ENCODE measurements at places on chromosomes 16 and 17.

DNA sequence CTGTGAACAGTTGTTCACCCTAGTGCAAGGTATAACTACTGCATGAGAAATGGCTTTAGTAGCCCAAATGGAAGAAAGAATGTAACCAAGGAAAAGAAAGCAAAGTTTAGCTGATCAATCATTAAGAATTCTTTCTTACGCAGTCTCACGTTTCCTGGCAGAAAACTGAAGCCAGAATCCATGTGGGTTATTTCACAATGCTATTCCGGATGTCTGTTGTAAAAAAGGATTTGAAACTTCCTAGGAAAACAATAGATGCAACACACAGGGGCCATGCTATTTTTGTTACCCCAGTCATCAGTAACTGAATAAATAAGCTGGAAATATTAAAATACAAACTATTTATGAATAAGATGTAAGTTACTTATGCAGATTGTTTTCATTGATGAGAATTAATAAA, 802.5 kb downstream of the CDH8 start:
- no peak for DNase-seq

DNA sequence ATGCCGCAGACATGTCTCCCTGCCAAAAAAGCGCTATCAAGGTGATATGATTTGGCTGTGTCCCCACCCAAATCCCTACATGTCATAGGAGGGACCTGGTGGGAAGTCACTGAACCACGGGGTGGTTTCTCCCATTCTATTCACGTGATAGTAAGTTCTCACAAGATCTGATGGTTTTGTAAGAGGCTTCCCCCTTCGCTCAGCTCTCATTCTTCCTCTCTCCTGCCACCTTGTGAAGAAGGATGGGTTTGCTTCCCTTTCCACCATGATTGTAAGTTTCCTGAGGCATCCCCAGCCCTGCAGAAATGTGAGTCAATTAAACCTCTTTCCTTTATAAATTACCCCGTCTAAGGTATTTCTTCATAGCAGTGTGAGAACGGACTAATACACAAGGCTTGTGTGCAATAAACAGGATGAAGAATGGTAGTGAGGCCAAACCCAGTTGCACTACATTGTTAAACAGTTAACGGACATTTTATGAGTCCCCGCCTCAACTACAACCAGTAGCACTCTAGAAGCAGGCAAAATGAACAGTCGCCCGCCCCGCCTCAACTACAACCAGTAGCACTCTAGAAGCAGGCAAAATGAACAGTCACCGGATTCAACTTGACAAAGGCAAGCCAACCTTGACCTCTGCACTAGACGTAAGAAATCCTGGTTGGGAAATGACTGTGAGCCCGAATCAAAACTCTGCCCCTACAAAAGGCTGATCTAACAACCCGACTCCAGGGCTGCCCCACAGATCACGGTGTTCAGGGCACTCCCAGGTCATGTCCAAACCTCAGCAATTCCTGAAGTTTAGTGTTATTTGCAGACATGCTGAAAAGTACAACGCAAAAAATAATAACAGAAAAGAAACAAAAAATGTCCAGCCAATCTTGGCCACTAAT, 26.3 kb downstream of the VPS53 start:
- no peak for DNase-seq

DNA sequence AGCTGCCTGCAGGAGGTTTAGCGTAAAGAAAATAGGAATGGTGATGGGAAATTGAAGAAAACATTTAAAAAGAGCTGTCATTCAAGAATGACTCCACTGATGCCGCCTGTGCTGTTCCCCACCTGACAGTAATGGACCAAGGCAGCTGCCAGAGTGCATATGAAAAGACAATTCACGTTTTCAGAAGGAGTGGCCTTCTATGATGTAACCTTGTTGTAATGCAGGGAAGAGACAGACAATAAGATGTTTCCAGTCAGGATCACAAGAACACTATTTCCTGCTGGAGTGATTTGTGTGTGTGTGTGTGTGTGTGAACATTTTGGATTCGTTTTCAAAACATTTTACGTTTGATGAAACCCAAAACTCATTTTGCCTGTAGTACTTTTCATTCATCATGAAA, 203.7 kb downstream of the LGALS9B start:
- peak; percentile 21 for DNase-seq

- DNase-seq: no peak
Observed at GRCh38 chr17:32123782-32124181, 18.5 kb upstream of the RHOT1 start.

DNA sequence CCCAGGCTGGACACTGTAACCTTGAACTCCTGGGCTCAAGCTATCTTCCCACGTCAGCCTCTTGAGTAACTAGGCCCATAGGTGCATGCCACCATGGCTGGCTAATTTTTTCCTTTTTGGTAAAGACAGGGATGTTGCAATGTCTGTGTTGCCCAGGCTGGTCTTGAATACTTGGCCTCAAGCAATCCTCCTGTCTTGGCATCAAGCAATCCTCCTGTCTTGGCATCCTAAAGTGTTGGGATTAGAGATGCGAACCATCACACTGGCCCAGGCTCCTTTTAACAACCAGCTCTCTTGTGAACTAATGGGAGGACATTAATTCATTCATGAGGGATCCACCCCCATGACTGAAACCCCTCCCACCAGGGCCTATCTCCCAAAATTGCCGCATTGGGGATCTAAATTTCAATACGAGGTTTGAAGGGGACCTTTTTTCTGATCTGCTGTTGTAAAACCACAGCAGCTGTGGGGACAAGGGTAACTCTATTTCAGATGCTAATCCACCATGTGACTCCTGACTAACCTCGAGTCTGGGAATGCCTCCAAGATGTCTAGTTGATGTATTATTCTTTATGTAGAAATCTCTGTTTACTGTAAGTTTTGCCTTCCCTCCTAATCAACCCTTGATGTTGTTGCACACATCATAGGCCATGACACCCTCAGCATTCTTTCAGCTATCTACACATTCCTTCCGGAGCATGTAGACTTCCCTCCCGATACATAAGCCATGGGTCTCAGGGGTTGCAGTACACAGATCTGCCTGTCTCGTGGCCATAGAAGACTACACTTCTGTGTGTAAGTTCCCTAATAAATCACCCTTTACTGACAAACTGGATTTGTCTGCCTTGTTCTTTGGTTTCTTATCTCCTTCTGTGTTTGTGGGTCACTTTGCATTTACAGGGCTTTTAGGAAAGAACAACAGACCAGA, 37.6 kb downstream of the RNF112 start:
- DNase-seq: peak; percentile 40

GRCh38 chr16:80591071-80591915, 50.5 kb downstream of the DYNLRB2 start:
- DNase-seq: no peak

GRCh38 chr16:16938009-16938408, 532.8 kb downstream of the XYLT1 start:
- no peak for DNase-seq

DNA sequence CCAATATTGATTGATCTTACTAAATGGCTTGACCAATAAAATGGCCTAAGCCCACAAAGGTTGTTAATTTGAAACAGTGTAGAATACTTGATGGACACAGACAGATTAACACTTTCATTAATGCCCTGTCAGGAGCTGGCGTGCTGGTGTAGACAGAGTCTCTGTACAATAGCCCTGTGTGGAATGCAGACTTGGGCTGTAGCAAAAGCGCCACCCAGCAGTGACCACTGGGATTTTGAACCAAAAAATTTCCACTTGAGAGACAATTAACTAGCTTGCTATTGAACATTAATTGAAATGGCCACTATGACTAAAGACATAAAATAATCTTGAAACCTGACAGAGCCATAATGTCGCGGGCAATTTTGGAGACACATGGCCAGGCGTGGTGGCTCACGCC, 19.7 kb upstream of the GUCY2D start:
- DNase-seq: no peak

- DNase-seq: no peak
Observed at GRCh38 chr16:79452671-79453070, 147.9 kb downstream of the MAF start.

GRCh38 chr16:81836279-81837054, 57.4 kb downstream of the PLCG2 start:
- DNase-seq: no peak

GRCh38 chr17:39924691-39925055, 2.7 kb downstream of the ORMDL3 start:
- DNase-seq: no peak

GRCh38 chr16:50819706-50820105, 77.8 kb downstream of the CYLD start:
- no peak for DNase-seq

- DNase-seq: no peak
Observed at GRCh38 chr17:46922487-46922803, 515 bp upstream of the GOSR2 start.

DNA sequence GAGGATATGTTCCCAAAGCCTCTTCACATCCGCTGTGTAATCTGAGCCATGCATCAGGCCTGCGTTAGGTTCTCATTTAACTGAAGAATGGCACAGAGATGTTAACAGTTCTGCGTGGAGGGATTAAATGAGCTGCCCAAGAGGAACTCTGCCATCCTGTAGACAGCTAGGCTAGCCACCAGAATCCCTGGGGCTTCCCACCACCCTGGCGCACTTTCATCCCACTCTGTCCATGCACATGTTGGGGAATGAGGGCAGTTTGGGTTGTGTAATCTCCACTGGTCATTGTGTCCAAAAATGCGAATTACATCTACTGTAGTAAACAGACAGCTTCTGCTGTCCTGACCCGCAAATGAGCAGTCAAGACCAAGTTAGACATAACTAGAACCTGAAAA, 1.0 kb upstream of the GLG1 start:
- DNase-seq: no peak

GRCh38 chr16:66442502-66443268, 15.6 kb downstream of the BEAN1 start:
- DNase-seq: no peak
